ENCODE measurements at places on chromosomes 2 and 18.
A peak's percentile ranks its signal among the peaks of the same experiment; 100 is the strongest.

DNA sequence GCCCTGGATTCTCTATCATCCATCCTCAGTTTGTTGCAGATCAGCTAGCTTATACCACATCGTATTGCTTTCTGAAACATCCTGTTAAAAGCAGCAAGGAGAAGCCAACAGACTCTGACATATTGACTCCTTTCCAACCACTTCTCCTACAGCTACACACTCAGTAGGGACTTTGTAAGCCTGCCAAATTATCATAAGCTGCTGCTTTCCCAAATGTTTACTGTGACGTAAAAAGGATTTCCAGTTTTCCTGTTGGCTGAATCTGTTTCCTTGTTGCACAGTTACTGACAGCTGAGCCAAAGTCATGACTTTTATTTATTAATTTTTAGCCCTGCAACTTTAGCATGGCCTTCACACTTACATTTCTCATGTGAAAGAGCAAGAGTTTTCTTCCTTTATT, 294.3 kb downstream of the KCNJ3 start:
- DNase-seq, result no peak

DNA sequence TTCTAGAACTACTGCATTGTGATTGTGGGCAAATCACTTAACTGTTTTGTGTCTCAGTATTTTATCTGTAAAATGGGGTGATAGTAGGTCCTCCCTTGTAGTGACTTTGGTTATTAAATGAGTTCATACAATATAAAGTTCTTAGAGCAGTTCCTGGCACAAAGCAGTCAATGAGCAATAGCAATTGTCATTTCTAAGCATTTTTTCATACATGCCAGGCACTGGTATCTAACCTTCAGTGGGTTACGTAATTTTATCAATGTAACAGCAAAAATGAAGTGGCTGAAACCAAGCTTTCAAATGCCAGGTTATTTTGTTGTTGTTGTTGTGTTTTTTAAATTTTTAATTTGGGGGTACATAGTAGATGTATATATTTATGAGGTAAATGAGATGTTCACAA, 401.9 kb downstream of the MEIS1 start:
- no peak for DNase-seq

GRCh38 chr2:60116161-60116875, 437.1 kb downstream of the BCL11A start:
- peak; percentile 8 for DNase-seq

DNA sequence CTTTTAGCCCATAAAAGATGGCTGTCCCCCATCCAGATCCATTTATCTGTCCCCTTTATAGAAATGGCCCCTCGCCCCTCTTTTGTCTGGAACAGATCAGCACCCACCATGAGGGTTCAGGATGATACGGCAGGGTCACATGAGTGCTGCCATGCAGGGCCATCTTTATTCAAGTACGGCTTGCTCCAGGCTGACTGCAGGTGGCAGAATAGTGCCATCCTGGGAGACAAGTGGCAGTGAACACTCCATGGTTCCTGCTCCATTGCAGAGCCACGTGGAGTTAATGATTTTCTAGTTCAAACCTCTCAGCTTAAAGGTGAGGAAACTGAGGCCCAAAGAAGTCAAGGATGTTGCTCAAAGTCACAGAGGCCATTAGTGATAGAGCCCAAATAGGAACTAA, 180.6 kb downstream of the CLIP4 start:
- no peak for DNase-seq

DNA sequence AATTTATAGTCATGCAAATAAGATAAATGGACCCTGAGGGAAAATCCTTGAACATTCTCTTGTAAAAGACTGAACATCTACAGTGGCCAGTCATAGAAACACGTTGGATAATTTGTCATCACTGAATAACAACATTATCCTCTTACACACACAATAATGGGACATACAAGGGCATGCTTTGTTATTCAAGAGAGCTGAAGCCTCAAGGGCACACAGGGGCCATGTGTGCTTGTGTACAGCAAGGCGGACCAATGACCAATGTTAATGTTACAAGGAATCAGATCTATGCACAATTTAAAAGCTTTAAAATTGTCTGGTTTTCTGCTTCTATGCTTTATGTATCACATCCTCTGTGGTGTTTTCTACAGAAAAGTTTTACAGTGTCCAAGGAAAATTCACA, 23.7 kb downstream of the COL6A3 start:
- DNase-seq, result no peak

DNA sequence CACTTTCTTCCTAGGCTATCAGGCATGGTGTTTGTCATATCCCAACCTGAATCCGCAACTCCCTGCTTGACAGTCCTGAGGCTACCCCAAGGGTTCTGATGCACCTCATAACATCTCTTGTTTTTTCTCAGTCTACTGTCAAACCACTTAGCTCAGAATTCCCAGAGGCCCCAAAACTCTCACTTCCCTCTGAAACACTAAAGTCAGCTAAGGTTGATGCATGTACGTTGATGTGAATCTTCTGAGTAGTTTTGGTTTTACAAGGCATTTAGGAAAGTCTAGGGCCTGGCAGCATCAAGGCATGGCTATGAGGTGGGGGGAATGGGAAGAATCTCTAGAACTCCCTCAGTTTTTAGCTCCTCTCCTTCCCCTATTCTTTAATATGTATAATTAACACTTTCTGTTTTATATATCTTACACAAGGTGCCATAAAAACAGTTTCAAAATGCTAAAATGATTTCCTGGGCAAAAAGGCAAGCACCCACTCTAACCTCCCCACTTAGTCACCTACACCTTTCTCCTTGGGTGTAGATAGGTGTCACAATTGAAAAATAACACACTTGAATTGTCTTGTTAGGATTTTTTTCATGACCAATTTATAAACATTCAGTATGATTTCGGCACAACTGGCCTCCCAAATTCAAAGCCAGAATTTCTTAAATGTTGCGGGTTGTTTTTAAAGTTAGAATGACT, 71.4 kb upstream of the TANK start:
- no peak for DNase-seq

DNA sequence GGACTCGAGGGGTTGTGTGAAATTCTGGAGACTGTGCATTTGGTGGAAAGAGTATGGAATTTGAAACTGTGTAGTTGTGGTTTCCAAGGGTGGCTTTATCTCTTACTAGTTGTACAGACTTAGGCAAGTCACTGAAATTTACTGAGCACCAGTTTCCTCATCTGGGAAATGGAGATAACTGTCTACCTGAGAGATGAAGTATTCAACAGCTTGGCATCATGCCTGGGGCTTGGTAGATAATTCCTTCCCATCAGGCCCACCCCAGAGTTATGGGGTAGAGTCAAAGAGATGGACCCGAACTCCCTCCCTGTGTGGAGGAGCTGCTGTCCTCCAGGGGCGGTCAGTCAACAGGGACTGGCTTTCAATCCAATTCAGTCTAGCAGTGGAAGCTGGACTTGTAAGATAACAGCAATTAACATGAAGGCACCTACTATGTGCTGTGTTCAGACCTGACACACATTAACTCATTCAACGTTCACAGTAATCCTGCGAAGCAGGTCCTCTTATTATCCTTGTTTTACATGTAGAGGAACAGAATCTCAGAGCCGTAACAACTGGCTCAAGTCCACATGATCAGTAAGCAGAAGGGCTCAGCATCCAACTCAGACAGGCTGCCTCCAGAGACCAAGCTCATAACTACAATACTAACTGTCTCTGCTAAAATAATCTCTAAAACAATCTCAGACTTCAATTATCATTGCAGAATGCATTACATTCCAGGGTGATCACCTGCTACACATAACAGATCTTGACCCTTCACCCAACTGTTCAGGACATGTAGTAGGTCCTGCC, 432.1 kb downstream of the LPIN1 start:
- DNase-seq, result no peak

- peak; percentile 30 for DNase-seq
These were observed 529.1 kb downstream of the ZNF804A start for GRCh38 chr2:185127412-185127811.

GRCh38 chr2:174597345-174598047, at the start of gene WIPF1:
WIPF1 (minus strand) TSS chr2:174597804; CDS start chr2:174585573, 12,231 bp downstream.
- DNase-seq, result no peak

DNA sequence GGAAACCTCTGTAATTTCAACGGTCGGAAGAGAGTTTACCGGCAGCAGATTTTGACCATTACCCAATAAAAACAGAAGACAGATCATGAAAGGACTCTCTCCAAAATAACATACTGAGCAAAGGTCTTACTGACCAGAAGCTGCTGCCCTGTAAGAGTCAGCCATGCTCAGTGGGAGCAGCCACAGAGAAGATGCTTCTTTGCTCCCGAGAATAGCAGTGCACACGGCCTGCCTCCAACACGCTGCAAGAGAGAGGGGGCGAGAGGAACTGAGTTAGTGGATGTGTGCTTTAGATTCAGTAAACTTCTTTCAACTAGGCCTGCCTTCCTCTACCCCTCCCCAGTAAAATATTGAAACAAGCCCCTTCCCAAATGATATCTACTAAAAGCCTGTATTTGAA, 103.7 kb downstream of the NCK2 start:
- no peak for DNase-seq

DNA sequence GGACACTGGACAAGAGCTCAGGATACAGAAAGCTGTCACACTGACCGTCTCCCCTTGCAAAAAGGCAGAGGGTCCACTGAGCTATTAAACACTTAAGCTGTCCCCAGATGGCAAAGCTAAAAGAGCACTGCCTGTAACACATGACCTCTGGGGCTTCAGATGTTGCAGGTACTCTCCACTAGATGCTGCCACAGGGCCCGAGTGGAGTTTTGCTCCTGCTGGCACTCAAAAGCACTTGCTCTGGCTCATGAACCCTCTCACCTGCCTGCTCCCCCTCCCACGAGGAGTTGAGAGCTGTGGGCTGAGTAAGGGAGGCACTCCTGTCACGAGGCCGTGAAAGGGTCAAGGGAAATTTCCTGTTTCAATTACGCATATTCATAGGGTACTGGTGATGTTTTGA, 227.9 kb downstream of the PRKCE start:
- DNase-seq, result no peak

All from foreskin keratinocyte (primary cell).